ENCODE measurements at places on chromosomes 13 and 19. TPM values are rescaled to one million over a fixed set of nuclear protein-coding genes. Genes with fewer than 3 reads are reported as not detected.

HCN2 gene
- total RNA-seq: 2.8 TPM

ERCC1 gene
- 116 TPM for total RNA-seq

KANK3 gene
- total RNA-seq: not detected

TFPT gene
- total RNA-seq: 9.1 TPM

EPN1 gene
- 183 TPM for total RNA-seq

AP1M1 gene
- 83.1 TPM for total RNA-seq

C3 gene
- 0.70 TPM for total RNA-seq

GAMT gene
- total RNA-seq: 66.3 TPM

TDRD12 gene
- total RNA-seq: not detected

DNA sequence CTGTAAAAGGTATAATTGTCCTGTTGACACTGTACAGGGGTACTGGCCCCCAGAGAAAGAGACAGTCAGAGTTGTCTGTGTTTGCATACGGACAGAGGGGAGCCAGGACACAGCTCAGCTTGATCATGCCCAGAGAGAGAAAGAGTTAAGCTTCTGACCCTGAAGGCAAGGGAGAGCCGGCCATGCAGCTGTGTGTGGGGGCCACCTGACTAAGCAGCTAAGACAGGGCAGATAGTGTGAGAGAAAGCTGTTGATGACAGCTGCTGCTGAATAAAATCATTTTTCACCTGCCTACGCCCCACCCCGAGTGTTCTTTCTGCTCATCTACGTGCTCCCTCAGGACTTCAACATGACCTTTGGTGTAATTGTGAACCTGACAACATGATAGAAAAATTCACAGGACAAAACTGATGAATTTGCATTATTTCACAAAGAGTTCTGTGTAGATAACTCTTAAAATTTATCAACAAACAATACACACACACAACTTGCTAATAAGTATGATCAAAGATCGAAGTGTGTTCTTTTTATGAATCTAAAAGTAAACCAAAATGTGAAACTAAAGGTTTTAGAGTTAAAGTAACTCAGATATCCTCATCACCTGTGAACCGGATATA lies 1294.3 kb upstream of the ATXN8OS start:
- no peak for DNase-seq

GRCh38 chr13:25933520-25933919 lies 118.3 kb downstream of the SHISA2 start:
- no peak for DNase-seq

- no peak for DNase-seq
These were observed 1388.0 kb downstream of the EFNB2 start for GRCh38 chr13:105147461-105147860.

- no peak for DNase-seq
These were observed 437.0 kb downstream of the SUCLA2 start for GRCh38 chr13:47564041-47564440.

- DNase-seq: no peak
These were observed 98.3 kb downstream of the SLITRK6 start for GRCh38 chr13:85700906-85701305.

DNA sequence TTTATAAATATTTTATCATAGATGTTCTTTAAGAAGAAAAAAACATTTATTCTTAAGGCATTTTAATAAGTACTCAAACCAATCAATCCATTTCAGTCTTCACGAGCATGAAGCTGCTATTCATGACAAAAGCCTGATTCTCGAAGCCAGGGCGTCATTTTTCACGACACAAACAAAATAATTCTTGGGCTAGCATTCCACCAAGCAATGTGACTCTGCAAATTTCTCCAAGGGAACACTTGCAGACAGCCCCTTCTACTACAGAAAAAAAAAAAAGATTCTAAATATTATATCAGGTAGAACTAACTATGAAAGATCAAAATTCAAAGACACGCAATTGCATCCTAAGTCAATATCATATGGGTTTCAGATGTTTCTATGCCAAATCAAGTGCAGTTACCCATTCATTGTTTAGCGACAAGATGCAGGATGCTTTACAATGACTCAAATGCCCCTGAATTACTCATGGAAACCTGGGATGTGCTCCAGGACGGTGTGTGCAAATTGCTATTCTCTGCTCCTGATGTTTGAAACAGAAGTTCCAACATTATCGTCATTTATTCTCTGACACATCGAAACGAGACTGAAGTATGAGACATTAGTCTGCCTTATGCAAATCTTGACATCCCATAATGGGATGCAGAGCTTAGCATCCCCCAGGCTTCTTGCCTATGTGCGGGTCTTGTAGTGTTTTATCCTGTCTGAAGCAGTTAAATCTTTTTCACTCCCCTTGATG lies 517.7 kb downstream of the MYO16 start:
- DNase-seq: peak; percentile 89

GRCh38 chr19:52034051-52034728 lies 6.0 kb upstream of the ZNF614 start:
- no peak for DNase-seq

DNA sequence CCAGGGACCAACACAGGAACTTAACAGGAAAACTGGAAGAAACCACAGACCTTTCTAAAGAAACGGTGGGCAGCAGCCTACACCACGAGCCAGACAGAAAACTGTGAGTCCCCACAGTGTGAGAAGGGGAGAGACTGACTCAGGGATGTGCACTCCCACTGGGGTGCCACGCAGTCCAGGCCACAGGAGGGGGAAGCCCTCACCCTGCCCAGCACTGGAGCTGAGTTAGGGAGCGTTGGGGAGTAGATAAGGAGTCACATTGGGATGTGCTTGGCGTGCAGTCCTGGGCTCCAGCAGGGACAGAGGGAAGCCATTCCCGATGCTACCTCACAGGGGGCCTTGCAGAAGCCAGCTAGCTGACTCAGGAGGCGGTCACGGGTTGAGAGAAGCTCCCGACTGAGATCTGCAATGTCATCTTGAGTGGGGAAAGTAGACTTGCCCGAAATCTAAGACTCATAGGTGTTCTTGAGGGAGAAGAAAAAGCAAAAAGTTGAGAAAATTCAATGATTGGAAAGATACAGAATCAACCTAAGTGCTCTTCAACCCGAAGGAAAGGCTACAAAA lies 17.3 kb downstream of the SIGLEC8 start:
- DNase-seq: peak; percentile 5

DNA sequence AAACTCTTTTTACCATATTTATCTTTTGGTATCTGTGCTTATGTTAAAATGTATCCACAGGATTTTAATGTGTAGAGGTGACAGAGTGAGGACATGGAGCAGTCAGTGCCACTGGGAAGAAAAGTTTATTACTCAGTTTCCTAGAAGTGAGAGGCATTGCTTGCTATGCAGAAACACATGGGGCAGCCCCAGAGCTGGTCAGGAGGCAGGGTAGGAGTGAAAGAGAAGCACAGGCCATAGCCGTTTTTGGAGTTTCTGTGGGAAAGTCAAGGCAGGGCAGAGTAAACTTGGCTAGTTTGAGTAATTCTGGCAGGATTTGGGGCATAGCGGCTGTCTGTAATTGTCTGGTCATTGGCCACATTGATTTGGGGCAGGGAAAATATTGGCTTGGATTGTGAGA lies 370.9 kb downstream of the FGF9 start:
- DNase-seq: no peak

GRCh38 chr13:29955137-29955650 lies 104.8 kb upstream of the UBL3 start:
- no peak for DNase-seq

- DNase-seq: no peak
These were observed 26.2 kb downstream of the FREM2 start for GRCh38 chr13:38713046-38713445.

DNA sequence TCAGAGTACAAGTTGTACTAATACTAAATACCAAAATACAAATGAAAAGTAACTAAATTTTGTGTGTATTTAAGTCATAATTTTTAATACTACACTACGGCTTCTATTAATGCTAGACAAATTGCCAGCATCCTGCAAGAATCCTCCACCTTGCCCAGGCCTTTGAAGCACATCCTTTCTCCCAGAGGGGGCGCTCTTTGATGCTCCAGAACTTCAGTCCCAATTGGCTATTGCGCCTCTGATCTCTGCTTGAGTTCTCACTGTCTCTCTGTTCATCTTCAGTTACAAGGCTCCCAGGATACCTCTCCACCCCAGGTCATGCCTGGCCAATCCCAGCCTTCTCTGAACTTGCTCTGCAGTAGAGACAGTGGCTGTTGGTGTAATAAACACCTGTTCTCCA lies 141.0 kb downstream of the DCLK1 start:
- no peak for DNase-seq

- no peak for DNase-seq
These were observed 79.3 kb upstream of the GPR183 start for GRCh38 chr13:99386495-99386894.

DNA sequence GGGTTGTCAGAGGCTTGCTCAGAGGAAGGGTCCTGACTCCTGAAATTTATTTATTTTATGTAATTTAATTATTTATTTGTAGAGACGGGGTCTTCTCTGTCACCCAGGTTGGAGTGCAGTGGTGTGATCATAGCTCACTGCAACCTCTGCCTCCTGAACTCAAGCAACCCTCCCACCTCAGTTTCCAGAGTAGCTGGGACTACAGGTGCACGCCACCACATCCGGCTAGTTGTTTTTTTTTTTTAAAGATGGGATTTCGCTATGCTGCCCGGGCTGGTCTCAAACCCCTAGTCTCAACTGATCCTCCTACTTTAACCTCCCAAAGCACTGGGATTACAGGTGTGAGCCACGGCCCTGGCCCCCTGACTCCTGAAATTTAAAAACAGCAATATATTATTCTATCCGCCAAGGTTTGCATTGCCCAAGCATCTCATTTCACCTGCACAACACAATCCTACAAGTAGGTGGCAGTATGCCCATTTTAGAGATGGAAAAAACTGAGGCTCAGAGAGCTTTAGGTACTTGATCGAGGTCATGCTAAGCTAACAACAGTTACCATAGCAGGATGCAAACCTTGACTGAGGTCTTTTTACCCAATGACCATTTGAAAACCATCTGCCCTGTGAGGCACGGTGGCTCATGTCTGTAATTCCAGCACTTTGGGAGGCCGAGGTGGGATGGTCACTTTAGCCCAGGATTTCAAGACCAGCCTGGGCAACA lies 18.1 kb downstream of the ARHGEF18 start:
- peak; percentile 16 for DNase-seq

Data from HFFc6 (cell line).